Hair follicle dermal papilla cell (primary cell): ENCODE measurements at places on chromosomes 5 and 9. TPM values are rescaled to one million over a fixed set of nuclear protein-coding genes. Genes with fewer than 3 reads are reported as not detected.

Gene FOXB2
- total RNA-seq, result not detected in 2 replicates

Gene SLC38A9
- 42.0 and 51.9 TPM in 2 replicates for total RNA-seq

Gene C5orf58
- total RNA-seq, result not detected in 2 replicates

Gene TPM2
- 451 and 795 TPM in 2 replicates for total RNA-seq

Gene SLC2A6
- 35.5 and 41.3 TPM in 2 replicates for total RNA-seq

Gene ABLIM3
- 10.2 and 14.1 TPM in 2 replicates for total RNA-seq

Gene PLAC8L1
- not detected in 2 replicates for total RNA-seq

Gene CORO2A
- 0.49 and 0.73 TPM in 2 replicates for total RNA-seq

Gene TDRD7
- total RNA-seq, result 11.8 and 12.3 TPM in 2 replicates

Gene SNCAIP
- total RNA-seq, result 0.61 and 0.65 TPM in 2 replicates

Gene ALDH1A1
- total RNA-seq, result 0.49 TPM in 1 of 2 replicates, not detected in the other

Gene DNAH5
- total RNA-seq, result 0.65 and 0.97 TPM in 2 replicates

Gene TGFBI
- 464 and 600 TPM in 2 replicates for total RNA-seq

Gene PCDHB15
- total RNA-seq, result 0.24 and 0.32 TPM in 2 replicates

Gene PCDHGA9
- 7.1 and 7.3 TPM in 2 replicates for total RNA-seq
